ENCODE measurements at places on chromosomes 2 and 18.

DNA sequence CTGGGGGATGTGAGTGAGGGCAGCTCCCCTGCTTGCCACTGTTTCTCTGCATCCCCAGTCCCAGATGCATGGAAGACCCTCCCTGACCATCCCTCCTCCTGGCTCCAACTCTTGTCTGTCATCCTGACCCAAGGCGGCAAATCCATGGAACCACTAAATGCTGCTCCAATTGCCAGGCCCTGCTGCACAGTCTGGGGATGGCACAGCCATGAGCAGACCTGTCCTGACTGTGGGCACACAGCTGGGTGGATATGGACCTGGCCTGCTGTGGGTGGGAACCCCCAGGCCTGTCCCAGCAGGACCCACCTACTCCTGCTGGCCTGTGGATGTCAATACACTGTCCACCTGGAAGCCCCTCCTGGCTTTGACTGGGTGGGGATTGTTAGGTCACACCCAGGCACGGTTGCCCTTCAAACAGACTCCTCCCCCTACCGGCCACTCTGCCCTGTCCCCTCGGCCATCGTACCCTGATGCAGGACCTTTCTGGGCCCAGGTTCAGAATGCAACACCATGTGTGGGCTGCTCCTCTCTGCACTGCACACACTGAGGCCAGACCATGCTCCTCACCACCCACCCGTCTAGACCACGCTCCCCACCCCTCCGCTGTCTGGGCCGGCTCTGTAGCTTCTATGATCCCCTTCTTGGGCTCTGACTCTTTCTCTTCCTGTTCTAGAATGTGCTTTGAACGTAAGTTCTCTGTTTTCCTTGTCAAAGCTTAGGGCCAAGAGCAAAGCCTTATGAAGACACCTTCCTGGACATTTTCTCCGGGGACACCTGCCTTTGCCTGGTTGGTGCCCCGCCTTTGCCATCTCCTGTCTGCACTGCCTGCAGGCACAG, 57.9 kb downstream of the INPP5D start:
- no peak for DNase-seq

- DNase-seq = no peak
These were observed 3.3 kb upstream of the SLC66A2 start for GRCh38 chr18:79954791-79955190.

DNA sequence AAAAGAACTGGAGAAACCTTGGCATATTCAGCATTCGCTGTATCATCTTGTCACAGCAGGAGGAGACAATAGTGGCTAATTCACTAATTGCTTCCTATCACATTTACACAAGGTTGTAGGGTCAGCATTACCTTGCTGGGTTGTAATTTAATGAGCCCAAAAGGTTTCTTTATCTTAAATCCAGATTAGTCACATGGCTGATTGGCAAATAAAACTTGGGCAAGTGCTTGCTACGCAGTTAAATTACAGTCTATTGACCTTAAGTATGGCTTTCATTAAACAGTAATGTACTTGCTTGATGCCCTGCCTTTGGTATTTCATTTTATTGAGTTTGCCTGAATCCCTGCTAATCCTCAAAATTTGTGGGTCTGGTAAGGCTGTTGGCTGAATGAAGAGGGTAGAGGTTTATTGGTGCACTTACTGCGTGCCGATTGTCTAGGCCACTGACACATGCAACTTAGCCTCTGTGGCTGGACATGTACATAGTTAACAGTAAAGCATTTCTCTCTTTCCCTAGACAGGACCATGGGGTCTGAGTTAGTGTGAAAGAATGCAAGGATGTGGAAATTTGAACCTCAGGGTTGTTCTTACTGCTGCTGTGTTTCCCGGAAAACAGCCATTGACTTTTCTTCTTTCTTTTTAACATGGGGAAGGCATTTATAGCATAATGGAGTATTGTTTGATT, 34.3 kb downstream of the FMNL2 start:
- no peak for DNase-seq

DNA sequence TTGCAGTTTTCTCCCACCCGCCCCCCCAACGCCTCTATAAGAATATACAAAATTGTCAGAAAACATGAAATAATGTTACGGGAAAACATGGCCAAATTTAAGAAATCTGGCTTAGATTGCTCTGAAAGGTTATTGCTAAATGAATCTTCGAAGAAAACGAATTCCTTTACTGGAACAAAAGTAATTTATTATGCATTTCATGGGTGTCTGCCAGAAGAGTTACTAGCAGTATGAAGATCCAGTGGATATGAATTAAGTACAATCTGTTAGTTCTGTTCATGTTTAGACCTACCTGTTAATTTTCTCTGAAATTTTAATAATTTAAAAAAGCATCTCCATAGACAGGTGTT, 21.9 kb downstream of the GATA6 start:
- DNase-seq = no peak

DNA sequence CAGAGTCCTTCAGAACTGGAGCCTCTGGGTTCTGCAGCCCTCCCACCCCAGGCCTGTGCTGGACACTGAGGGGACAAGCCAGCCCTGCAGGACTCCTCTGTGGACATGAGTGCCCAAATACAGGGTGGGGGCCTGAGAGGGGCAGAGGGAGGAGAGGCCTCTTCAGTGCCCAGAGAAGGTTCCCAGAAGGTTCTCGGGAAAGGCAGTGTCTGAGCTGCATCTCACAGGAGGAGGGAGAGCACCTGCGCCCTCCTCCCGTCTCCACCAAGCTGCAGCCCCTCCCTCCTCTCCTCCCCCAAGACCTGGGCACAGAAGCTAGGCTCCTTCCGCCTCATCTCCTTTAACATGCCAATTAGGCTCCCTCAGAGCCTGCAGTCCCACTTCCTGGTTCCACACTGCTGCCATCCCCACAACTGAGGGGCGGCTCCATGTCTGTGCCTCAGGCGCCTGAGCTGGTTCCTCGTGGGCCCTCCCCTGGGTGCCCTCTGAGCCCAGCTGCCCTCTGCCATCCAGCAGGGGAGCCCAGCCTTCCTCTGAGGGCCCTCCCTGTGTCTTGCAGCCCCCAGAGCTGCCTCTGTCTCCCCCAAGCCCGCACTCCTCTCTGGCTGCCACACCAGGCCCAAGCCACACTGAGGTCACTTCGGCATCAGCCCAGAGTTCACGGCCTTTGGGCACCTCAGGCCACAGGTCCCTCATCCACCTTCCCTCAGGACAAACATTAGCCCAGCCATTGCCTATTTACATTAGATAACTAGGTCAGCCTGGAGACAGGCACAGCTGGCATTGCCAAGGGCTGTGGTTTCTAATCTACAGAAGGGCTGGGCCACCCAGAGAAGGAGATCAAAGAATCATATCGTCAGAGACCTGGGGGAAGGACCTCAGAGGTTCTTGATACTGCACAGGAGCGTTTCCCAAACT, 28.9 kb downstream of the KCNK3 start:
- DNase-seq = no peak

- no peak for DNase-seq
These were observed 25.9 kb upstream of the GCC2 start for GRCh38 chr2:108423067-108423466.

Data from cerebellar cortex (tissue), 1 donor.